ENCODE measurements at places on chromosomes 2 and 18.

DNA sequence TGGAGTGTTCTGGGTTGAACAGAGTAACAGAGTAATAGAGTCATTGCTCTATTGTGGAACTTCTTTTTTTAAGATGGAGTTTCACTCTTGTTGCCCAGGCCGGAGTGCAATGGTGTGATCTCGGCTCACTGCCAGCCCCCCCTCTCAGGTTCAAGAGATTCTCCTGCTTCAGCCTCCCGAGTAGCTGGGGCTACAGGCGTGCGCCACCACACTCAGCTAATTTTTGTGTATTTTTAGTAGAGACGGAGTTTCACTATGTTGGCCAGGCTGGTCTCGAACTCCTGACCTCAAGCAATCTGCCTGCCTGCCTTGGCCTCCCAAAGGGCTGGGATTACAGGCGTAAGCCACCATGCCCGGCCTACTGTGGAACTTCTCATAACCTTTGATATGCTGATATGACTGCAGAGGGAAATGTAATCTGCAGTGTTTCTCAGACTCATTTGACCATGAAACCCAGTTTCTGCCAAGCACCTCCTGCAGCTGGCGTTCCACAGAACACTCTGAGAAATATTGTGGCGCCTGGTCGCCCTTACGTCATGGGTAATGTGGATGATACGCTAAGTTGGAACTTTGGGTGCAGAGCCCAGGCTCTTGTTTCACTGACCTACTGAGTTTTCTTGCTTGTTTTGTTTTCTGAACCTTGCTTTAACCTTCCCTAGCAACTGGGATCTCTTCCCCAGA lies 213.8 kb downstream of the BCL2 start:
- DNase-seq = no peak

DNA sequence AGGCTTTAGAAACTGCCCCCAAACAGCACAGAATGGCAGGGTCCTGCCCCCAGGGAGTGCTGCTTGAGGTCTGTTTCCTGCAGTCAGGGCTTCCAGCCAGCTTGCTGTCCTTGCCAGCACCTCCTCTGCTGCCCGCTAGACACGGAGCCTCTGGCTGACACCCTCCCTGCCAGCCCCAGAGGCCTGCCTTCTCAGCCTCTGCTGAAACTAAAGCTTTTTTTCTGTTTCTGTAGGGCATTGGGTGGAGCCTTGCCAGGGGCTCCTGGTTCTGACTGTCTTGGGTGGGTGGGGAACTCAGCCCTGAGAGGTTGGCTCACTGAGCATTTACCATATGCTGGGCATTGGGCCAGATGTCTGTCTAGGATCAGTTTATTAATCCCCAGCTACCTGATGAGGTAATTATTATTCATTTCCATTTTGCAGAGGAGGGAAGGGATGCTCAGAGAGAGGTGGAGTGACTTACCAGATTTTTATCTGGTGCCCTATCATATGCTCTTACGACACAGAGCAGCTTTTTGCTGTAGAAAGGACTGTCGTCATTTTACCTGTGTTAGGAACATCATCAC lies 35.4 kb downstream of the INPP4A start:
- DNase-seq = no peak

GRCh38 chr2:130156624-130157004 lies 11.7 kb upstream of the CCDC74B start:
- no peak for DNase-seq

GRCh38 chr18:52312346-52312745 lies 27.7 kb upstream of the DCC start:
- DNase-seq = no peak

- no peak for DNase-seq
Observed at GRCh38 chr2:58612973-58613372, 371.8 kb upstream of the FANCL start.

GRCh38 chr2:23268467-23269263 lies 116.3 kb upstream of the KLHL29 start:
- DNase-seq = no peak

DNA sequence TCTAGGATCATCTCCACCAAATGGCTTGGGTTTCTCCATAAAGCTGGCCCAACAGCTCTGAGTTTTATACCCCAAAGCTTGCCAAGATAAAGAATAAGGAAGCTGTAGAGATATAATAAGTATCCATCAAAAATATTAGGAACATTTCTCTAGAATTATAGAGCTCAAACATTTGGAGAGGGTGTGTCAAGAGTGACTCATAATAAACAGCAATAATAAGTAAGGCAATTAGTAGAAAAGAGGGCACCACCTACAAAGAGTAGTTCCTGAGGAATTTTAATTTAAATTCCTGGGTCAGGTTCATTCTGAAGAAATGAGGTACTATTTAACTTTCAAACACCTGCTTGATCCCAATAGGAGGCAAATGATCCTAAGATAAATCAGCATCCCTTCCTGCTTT lies 41.4 kb upstream of the NCKAP5 start:
- no peak for DNase-seq

- no peak for DNase-seq
Observed at GRCh38 chr18:22283397-22283796, 114.0 kb downstream of the GATA6 start.

DNA sequence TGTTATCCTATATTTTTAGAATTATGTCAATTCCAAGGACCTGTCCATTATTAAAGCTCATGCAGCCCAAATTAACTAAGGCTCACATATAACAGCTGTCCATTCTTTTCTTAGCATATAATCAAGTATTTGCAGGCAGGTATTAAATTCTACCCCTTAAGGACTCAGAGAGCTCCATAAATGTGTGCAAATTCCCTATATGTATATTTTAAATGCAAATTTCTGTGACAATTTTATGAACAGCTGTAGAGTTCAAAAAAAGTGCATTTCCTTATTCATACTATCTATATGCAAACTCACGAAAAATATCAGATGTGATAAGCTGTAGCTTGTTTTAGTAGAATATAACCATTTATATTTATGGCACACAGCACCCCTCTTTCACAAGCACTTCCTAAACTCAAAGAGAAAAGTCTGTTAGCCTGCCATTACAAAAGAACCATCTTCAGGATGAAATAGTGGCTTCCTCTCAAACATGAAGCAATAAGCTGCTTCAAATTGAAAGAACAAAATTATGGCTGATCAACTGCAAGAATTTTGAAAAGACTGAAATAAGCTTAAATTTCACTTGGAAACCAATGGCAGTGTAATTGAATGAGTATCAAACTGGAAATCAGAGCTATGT lies 155.0 kb upstream of the REG3G start:
- no peak for DNase-seq

DNA sequence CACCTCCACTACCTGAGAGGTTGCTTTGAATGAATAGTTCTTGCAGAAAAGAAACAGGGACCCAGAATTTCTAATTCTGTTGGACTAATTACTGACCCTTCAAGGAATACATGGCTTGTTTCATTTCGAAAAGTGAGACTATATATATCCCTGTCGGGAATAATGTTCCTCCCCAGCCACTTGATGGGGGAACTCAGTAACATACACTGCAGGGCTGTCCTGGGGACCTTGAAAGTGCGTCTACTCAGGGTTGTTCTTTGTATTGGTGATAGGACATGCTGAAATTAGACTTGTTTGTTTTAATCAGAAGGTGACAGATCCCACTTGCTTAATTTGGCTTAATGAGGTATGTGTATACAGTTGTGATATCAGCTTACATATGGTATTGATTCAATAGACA lies 25.5 kb downstream of the MGAT5 start:
- DNase-seq = no peak

DNA sequence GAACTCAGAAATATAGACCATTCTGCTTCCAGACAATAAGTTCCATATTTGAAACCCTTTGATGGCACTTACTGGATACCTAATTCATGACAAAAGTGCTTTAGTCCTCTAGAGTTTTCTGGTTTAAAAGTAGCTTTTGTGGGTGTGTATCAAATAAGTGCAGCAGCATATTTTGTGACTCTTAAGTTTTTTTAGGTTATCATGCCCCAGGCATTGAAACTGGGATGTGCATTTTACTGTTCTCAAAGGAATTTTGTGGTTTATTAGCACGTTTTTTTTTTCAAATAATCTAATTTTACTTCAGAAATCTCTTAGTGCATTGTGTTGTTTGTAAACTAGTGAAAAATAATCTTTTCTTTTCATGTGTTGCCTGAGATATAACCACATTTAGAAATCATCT lies 1.5 kb downstream of the XRCC5 start:
- DNase-seq = no peak

Data from CD4-positive, CD25-positive, alpha-beta regulatory T cell (primary cell).